Glomerular endothelial cell (primary cell): ENCODE measurements at places on chromosomes 3 and 15.
A peak's percentile ranks its signal among the peaks of the same experiment; 100 is the strongest.

DNA sequence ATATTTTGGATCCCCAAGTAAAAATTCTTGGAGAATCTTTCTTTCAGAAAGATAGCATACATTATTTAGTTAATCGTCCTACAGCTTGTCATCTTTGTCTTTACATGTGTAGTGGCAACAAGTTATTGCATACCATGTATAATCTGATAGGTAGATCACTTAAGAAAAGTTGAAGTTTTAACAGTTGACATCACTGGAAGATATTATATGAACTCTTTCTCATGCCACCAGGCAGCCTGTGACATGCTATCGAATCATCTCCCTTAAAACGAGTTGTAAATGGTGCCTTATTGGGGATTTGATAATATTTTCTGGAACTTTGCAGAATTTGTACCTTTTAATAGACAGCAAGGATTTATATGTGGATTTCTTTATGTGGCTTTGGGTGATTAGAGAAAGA is 8.7 kb downstream of the U2SURP start:
- no peak for DNase-seq

GRCh38 chr3:42159706-42160472 is 68.7 kb downstream of the TRAK1 start:
- no peak for DNase-seq

DNA sequence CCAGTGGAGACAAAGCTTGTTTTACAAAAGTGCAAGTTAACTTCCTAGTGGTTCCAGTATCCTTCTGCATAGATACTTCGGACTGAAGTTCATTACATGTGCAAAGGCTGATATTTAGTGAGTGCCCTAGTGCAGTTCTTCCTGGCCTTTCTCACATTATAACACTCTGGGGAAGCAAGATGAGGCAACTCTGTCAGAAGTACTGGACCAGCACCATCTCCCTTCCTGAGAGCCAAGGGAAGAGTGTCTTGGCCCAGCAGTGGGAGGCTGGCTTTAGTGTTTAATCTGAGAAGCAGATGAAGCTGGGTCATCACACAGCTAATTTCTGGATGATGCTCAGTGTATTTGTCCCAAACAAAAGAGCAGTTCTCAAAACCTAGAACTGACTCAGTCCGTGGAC is 397.7 kb downstream of the CACNA2D3 start:
- no peak for DNase-seq

DNA sequence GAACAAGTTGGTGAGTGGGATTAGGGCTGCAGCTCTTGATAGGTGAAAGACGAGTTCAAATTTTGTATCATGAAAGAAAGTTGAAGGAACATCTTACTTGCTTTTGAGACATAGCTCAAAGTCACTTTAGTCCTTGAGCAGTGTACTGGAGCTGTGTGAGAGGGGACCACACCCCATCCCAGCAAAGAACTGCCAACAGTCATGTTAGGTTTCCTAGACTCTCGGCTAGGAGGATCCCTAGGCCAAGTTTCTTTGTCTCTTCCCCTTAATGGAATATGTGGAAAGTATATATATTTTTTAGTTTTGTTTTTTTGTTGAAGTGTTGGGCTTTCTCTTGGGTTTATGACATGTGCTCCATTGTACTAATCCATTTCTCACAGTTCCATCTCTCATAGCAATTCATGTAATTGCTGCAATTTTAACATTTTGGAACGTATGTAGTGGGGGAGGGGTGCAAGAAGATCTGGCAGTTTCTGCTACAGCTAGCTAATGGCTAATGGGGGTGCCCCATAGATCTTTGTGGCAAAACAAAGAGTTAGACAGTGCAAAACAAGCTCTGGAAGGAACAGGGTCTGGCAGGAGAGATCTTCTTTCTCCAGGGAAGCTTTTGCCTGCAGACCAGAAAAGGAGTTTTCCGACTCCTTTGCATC is 25.1 kb downstream of the TLNRD1 start:
- DNase-seq, result no peak

GRCh38 chr15:57567891-57568290 is 23.8 kb upstream of the MYZAP start:
- DNase-seq, result no peak

DNA sequence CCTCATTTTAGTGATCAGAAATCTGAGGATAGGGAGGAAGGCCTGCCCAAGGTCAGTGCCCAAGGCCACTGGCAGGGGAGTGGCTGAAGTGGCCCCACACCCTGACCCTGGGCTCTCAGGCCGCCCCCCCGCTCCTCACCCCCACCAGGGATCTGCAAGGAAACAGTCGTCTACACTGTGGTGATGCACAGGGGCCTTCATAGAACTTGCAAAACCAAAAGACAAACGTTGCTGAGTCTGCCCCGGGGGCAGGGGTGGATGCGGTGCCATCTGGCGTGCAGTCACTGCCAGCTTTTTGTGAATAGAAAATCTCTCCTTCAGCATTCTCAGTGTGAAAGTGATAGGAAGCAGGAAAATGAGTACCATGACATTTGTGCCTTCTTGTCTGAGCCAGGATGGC is 41.3 kb downstream of the WHAMM start:
- no peak for DNase-seq

DNA sequence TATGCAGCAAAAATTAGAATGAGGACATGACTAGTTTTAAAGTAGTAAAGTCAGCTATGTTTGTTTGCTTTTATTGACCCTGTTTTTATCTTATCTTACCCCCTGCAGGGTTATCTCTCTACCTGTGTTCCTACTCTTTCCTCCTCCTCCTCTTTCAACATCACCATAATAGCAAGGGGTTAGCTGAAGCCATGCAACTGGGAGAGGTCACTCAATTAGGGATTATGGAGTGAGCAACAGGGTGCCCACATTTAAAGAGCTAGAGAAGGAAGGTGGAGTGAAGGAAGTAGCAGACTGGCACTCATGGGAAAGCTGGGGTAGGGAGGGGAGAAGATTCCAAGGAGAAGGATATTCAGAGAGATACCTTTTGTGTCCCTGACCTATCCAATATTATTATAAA is 125.9 kb downstream of the LRTM1 start:
- no peak for DNase-seq

DNA sequence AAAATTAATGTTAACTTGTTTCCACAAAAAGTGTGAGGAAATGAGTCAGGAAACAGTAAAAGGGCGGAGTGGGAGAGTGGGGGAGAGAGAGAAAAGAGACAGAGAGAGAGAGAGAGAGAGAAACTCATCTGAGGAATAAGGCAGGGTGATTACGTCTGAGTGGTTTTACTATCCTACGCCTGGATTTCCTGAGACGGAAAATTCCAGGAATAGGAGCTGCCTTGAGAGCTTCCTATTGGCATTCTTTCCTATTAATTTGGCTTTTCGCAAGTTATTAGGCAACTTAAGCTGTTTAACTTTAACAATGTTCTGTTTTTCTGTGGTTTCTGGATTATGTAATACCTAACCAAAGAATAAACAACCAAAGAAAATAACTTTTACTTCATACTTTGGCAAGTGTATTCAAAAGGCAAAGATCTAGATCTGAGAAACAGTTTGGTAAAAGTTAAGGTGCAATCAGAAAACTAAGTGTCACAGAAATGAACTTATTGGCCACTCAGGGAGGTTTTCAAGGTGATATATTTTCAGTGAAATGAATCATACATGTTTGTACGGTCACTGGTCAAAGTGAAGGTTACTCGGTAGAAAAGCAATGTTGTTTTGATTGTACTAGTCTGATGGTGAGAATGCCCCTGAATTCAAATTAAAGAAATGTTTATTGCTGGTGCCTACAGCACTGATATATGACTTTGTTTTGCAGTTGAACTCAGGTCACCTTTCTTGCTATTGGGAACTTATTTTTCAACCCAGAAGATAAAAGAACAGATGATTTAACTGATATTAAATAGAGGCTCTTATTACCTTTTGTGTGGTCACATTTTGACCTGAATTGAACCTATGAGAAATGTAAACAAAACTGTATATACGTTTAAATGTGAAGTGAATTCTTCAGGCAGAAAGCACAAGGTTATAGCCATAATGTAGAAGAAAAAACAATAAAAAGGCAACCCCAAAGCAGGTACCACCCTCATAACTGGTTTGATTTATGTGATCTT is 39.9 kb upstream of the TNFSF10 start:
- DNase-seq, result peak; percentile 66

DNA sequence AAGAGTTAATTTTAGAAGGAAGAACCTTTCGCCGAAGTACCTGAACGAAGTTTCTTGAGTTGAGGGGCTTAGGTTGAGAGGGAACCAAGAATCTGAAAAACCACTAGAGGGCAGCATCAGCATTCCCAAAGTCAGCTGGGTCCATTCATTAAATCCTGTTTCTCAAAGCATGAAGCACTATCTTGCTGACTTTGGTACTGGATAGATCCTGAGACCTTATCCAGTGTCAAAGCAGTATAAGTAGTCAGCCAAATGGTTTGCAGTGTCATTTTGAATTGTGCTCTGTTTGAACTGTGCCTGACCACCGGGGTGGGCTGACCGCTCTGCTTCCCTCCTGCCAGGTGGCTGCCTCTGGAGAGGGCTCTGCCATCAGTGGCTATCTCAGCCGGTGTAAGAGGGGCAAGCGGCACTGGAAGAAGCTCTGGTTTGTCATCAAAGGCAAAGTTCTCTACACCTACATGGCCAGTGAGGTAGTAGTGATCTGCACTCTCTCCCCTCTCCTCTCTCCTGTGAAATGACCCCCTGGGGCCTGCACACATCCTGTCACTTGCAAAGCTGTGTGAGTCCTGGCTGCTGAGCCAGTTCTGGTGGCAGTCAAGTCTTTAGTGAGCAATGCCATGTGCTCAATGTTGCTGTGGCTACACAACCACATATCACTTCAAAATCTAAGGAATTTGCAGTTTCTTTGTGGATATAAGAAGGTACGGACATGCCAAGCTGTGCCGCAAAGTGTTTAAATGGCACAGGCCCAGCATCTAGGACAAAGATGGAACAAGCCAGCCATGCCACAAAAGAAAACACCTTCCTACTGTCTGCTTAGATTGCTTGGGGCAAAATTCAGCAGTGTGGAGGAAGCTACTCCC is 21.4 kb upstream of the NR2C2 start:
- DNase-seq, result no peak

DNA sequence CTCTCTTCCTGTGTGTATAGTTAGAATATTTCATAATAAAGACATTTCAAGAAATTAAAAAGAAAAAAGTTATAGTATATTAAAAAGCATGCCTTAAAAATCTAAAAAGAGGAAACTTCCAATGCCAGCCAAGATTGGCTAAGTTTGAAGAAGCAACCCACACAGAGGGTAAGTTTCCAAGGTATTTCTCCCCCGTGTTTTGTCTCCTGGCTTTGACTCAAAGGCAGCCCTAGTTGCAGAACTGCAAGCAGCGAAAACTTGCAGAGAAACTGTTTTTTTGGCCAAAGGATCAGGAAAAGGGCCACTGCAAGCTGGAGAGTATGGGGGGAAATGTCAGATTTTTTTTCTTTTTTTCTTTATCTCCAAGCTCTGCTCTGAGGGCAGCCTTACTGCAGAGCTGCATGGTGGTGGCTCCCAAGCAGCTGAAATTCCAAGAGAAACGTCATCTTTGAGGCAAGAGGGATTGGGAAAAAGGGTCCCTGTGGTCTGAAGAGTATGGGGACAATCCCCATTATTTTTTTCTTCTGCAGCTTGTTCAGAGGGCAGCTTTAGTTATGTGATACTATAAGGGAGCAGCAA is 23.0 kb downstream of the HACL1 start:
- DNase-seq, result no peak

DNA sequence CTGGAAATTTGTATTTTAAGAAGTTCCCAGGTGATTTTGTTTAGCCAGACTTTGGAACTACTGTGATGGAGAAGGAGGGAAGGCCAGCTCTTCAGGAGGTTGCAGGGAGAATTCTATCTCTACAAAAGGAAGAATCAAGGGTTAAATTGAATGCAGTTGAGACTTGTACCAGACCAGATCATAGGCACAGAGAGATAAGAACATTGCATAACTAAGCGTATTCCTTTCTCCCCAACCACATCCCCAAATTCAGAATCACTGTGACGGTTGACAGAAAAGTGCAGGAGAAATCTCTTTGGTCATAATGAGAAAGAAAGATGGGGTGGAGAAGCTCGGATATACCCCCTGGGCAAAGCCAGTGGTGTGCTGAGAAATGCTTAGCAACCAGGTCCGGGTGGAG is 7.2 kb downstream of the PLD1 start:
- no peak for DNase-seq

GRCh38 chr15:87959662-87960061 is 296.9 kb downstream of the NTRK3 start:
- DNase-seq, result no peak

DNA sequence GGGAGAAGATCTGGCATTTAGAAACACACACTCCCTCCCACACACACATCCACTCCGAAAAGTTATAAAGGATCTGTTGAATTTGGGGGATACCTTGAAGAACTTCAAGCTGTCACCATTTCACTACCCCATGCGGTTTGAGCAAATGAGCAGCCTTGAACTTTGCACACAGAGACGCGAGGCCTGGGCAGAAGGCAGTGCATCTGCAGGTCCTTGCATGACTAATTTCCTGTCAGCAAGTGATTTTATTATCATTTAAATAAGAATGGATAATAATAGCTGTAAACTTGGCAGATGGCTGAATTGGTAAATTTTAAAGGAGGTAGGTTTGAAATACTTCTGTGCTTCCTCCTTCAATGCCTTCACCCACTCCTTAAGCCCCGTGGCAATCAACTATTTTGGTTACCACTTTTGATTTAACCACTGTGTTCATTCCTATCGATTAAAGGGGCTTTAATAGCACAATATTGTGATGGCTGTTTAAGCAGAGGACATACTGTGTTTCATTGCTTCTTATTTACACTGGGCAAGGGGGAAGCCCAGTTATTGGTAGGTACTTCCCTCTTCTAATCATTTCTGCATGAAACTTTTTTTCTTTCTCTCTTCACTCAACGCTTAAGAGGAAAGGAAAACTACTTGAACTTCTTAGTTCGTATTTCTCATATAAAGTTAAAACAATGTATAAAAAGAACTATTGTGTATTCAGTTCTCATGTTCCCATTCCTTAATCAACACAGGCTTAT is 108.1 kb downstream of the ROBO2 start:
- DNase-seq, result no peak

DNA sequence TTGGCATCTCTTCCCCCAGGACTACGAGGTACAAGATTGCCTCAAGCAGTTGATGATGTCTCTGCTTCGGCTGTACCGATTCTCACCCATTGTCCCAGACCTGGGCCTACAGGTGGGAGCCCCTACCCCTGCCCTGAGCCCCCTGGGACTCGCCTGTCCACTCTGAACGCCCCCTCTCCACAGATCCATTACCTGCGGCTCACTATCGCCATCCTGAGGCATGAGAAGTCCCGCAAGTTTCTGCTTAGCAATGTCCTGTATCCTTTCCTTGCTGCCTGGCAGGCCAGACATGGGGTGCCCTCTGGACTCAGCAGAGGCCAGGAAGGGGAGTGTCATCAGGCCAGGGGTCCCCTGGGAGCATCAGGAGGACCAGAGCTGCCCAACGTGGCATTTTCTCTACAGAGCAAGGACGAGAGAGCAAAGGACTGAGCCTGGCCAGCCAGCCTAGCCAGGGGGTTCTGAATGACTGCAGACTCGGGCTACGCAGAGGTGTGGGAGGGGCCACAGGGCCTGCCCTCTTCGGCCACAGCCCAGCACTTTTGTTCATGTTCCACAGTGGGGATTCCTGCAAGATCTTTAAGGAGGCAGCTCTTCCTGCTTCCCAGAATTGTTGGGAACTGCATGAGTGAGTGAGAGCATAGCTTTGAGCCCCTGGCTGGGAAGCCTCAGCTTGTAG is 11.2 kb downstream of the RNF123 start:
- no peak for DNase-seq
